ENCODE measurements at places on chromosomes 4 and X.
A peak's percentile ranks its signal among the peaks of the same experiment; 100 is the strongest.

DNA sequence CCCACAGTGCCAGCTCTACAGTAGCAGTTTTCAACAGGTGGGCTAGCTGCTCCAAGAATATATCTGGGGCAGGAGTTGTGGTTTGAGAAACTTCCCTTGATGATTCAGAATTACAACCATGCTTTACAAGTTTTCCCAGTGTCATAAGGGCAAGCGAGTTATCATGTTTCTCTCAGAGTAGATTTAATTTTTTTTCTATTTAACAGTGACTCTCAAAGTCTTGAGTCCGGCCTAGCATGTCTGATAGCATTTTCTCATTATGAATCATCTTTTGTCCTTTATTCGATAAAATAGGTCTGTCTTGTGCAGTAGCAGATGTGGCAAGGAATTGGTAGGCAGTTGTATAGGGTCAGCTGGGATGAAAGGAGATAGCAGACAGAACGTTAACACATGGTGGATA, 62.2 kb upstream of the SPANXD start:
- no peak overlapping the region for H3K4me3 ChIP-seq
- H3K36me3 ChIP-seq, result no peaks in the 10 kb centered on the region
- no peaks in the 10 kb centered on the region for H3K4me1 ChIP-seq
- no peak overlapping the region for H3K27ac ChIP-seq

- H3K36me3 ChIP-seq, result no peaks in the 10 kb centered on the region
- H3K27ac ChIP-seq, result no peak overlapping the region
- DNase-seq, result no peak
- no peaks in the 10 kb centered on the region for H3K4me1 ChIP-seq
- H3K4me3 ChIP-seq, result no peak overlapping the region
These were observed 167.5 kb downstream of the COL25A1 start for GRCh38 chr4:109134921-109135320.

DNA sequence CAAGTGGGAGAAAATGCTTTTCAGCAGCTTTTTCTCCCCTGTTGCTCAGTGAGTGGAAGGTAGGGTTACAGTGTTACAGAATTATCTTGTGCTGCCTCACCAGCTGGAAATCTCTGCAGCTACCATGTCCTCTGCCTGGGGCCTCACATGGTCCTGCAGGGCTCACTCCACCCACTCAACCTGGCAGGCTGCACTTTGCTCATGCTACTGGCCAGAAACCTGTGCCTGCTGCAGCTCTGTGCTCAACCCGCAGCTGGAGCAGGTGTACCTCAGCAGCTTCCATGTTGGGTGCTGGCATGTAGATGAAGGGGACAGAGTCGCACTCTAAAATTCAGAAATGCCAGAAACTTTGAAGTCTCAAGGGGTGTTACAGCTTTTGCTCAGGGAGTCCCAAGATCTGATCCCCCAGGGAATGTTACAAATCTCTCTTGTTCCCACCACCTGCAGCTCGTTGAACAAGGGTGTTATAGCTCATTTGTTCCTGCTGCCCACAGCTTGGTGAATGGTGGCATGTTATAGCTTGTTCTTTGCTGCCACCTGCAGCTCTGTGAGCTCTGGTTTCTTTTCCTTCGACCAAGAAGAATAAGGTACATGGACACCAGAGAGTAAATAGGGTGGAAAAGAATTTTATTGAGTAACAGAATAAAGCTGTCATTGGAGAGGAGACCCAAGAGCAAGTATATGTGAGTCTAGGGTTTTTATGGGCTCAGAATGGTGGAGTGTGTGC, 845.8 kb downstream of the TECRL start:
- no peaks in the 10 kb centered on the region for H3K4me1 ChIP-seq
- H3K27ac ChIP-seq, result no peak overlapping the region
- H3K27me3 ChIP-seq, result no peaks in the 10 kb centered on the region
- DNase-seq, result no peak
- H3K4me3 ChIP-seq, result no peak overlapping the region

DNA sequence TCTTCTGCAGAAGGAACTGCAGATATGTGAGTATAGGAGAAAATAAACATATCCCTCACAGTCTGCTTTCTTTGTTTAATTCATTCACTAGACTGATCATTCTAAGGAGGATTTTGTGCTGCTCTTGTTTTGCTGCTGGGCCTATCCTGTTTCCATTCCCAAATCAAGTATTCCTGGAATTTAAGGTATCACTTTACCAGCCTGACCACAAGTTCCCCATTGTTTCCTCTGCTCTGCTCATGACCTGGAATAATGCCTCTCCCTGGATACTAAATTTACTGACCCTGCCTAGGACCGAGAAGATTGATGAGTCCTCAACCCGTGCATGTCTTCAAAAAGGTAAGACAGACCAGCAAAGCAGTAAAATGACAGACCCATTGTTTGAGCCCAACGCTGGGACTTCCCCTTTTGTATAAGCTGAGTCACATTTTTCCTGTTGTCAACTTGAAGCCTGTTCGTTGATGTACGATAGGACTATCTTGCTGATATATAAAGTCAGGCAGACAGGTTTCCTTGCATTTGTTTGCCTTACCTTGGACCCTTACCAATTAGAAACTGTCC, 85.5 kb upstream of the TET2 start:
- H3K27me3 ChIP-seq, result no peaks in the 10 kb centered on the region
- no peaks in the 10 kb centered on the region for H3K36me3 ChIP-seq
- peaks cover 57% of the 10 kb centered on the region for H3K4me1 ChIP-seq
- H3K4me3 ChIP-seq, result peak overlapping the region; percentile 31
- peak; percentile 69 for DNase-seq
- peak overlapping the region; percentile 91 for H3K27ac ChIP-seq

GRCh38 chr4:19803406-19803805, 448.3 kb upstream of the SLIT2 start:
- no peaks in the 10 kb centered on the region for H3K27me3 ChIP-seq
- no peak overlapping the region for H3K27ac ChIP-seq
- no peak for DNase-seq
- no peaks in the 10 kb centered on the region for H3K36me3 ChIP-seq
- no peaks in the 10 kb centered on the region for H3K4me1 ChIP-seq
- H3K4me3 ChIP-seq, result no peak overlapping the region

DNA sequence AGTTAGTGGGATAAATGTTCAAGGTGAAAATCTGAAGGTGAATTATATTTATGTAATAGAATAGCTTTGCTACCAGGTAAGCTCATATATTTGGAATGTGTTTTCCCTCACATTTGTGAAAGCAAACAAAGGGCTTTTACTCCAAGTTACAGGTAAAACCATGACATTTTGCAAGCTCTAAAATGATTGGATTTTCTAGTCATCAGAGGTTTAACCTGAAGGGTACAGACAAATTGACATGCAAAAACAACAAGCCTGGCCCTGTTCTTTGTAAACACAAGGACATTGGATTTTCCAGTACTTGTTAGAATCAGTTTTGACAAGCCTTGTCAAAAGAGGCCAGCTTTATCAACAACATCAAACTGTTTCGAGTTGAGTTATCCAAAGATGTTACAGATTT, 51.7 kb downstream of the ZFX start:
- no peaks in the 10 kb centered on the region for H3K27me3 ChIP-seq
- no peak overlapping the region for H3K27ac ChIP-seq
- no peak for DNase-seq
- H3K36me3 ChIP-seq, result peaks cover 6% of the 10 kb centered on the region

DNA sequence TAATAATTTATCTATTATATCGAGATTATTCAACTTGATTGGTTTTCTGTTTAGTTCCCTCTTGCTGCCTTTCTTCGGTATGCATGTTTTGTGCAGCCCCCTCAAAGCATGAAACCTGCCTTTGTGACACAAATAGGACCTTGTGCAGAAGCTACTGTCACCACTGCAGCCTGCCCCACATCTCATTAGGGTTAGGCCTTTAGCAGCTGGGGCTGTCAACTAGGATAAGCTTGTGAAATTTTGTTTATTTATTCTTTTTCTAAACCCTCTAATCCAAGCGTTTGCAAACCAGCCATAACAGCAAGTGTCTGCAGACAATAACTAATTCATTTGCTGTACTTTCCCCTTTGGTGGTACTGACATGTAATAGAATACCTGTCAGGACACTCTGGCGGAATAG, 258.9 kb downstream of the RCHY1 start:
- no peaks in the 10 kb centered on the region for H3K4me1 ChIP-seq
- H3K27me3 ChIP-seq, result peaks cover 2% of the 10 kb centered on the region

DNA sequence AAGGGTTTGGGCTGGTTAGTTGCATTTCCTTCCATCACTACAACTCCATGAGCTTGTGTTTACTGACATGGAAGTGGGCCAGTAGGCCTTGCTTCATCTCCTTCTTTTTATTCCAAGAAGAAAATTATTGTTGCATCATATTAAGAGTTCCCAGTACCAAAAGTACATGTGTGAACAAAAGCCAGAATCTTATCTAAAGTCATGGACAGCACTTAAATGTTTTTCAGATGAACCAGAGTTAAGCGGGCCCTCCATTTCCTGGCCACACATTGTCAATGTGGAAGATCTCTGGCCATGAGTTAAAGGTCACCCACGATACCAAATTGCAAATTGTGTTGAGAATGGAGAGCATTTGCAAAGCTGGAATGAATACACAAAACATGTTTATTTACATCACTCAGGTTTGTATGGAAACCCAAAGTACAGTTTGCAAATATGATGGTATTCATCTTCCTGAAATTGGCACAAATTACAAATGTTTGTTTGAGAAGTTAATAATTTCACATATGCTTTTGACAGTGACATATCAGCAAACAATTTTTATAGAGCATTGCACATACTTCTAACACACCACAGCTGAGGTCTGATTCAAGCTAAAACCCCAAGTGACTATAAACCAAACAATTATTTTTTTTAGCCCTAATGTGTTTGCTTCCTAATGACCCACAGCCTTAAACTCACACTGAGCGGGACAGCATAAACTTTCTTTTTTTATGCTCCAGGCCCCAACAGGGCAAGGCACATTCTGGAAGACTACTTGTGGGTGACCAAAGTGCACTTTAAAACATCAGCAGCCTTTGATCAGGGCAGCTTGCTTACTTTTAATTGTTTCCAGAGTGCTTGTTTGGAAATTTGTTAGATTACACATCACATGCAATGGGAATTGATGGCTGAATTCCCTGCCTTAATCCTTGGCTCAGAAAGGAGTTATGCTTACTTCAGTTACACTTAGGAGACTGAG, 502.9 kb upstream of the SLIT2 start:
- no peak overlapping the region for H3K4me3 ChIP-seq
- H3K36me3 ChIP-seq, result no peaks in the 10 kb centered on the region

- no peak for DNase-seq
- H3K4me3 ChIP-seq, result no peak overlapping the region
- no peak overlapping the region for H3K27ac ChIP-seq
These were observed 1235.3 kb downstream of the FSTL5 start for GRCh38 chr4:160928482-160928881.

GRCh38 chr4:69057620-69058409, 38.5 kb upstream of the UGT2B7 start:
- H3K27me3 ChIP-seq, result no peaks in the 10 kb centered on the region
- no peaks in the 10 kb centered on the region for H3K4me1 ChIP-seq
- H3K27ac ChIP-seq, result no peak overlapping the region
- no peaks in the 10 kb centered on the region for H3K36me3 ChIP-seq

DNA sequence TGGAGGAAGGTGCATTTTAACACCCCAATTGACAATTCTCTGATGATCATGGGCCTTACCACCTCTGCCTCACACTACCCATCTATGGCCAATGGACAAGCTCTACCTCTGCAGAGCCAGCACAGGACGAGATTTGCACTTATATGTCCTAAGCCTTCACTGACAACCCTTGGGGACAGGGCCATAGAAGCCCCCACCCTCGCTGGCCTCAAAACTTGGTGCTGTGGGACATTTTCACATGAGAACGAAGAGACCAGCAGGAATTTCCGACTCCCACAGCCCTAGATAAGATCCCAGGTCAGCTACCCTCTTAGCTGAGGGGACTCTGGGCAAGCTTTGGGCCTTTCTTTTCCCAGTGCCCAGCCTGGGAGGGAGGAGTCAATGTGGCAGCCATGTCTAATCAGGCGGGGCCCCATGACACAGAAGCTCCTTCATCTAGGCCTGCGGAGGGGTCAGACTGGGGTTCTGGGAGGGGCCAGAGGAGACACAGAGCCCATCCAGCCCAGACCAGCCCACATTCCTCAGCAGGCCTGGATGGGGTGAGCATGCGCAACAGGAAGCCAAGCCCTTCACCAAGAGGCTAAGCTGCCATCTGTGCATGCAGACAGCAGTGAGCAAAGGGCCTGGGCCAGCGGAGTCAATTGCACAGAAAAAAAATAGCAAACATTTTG, 12.1 kb downstream of the PJA1 start:
- H3K27ac ChIP-seq, result no peak overlapping the region
- H3K27me3 ChIP-seq, result peaks cover 2% of the 10 kb centered on the region
- no peaks in the 10 kb centered on the region for H3K36me3 ChIP-seq

DNA sequence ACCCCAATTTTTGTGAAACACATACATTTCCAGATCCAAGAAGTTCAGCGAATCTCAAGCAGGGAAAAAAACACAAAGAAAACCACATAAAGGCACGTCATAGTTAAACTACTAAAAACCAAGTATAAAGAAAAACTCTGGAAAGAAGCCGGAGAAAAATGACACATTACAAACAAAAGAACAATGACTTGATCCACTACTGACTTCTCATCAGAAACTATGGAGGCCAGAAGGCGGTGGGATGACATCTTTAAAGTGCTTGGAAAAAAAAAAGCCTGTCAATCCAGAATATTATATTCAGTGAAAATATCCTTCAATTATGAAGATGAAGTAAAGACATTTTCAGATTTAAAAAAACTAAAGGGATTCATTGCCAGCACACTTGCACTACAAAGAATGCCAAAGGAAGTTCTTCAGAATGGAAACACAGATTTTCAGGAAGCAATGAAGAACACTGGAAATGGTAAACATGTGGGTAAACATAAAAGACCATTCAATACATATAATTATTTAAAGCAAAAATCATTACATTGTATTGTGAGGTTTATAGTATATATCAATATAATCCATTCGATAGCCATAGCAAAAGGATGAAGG, 32.6 kb upstream of the PPP2R2C start:
- H3K4me3 ChIP-seq, result no peak overlapping the region
- DNase-seq, result no peak
- H3K27me3 ChIP-seq, result peaks cover 10% of the 10 kb centered on the region
- H3K4me1 ChIP-seq, result no peaks in the 10 kb centered on the region

DNA sequence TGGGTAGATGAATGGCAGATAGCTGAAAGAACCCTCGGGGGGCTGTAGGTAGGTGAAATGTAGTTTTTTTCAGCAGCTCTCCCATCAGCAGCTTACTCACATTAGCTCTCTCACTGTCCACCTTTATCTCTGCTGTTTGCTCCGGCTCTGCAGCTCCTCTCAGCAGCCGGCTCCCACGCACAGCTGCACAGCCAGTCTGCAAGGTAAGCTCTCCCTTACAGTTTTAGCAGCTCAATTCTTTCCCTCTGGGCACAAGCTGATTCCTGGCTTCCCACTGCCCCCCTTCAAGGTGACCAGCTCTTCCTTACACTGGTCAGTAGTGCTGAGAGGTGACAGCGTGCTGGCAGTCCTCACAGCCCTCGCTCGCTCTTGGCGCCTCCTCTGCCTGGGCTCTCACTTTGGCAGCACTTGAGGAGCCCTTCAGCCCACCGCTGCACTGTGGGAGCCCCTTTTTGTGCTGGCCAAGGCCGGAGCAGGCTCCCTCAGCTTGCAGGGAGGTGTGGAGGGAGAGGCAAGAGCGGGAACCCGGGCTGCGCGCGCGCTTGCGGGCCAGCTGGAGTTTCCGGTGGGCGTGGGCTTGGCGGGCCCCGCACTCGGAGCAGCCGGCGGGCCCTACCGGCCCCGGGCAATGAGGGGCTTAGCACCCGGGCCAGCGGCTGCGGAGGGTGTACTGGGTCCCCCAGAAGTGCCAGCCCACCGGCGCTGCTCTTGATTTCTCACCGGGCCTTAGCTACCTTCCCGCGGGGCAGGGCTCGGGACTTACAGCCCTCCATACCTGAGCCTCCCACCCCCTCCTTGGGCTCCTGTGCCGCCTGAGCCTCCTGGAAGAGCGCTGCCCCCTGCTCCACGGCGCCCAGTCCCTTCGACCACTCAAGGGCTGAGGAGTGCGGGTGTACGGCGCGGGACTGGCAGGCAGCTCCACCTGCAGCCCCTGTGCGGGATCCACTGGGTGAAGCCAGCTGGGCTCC, 393.6 kb downstream of the CENPC start:
- H3K36me3 ChIP-seq, result no peaks in the 10 kb centered on the region
- H3K27ac ChIP-seq, result no peak overlapping the region
- DNase-seq, result no peak
